ENCODE measurements at places on chromosomes 11 and 22.

DNA sequence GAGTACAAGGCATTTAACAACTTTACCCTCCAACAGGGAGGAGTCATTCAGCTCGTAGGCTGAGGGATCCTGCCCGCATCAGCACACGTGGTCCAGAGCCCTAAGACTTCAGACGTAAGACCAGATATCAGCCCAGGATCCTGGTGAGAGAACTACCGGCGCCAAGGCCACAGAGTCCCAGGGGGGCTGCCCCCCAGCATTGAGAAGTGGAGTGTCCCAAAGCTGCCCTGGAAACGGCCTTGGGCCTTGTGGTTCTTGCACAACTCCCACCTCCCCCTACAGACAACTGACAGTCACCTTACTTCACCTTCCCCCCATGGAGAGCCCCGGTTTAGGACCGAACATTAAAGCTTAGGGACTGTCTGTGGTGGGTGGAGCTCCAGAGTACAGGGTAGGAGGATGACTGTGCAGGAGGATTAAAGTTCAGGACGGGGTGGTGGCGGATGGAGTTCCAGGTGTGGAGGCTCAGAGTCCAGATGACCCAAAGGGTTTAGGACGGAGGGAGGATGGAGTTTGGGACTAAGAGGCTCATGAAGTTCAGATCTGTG is 1.0 kb downstream of the C11orf91 start:
- DNase-seq = no peak

- no peak for DNase-seq
Observed at GRCh38 chr22:46007848-46008261, 30.9 kb upstream of the WNT7B start.

DNA sequence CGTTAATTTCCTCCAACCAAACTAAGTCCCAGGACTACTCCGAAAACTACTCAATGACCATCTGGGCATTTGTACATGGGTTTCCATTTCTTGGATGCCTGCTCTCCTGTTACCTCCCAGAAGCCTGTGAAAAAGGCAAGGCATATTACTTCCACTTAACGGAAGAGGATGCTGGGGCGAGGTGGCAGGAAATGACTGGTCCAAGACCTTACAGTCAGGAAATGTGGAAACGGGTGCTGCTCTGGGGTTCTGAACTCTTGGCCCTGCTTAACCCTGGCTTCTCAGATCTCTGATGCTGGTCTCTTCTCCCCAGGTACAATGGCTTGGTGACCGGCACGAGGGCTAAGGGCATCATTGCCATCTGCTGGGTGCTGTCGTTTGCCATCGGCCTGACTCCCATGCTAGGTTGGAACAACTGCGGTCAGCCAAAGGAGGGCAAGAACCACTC is 12.9 kb downstream of the ADORA2A start:
- no peak for DNase-seq

DNA sequence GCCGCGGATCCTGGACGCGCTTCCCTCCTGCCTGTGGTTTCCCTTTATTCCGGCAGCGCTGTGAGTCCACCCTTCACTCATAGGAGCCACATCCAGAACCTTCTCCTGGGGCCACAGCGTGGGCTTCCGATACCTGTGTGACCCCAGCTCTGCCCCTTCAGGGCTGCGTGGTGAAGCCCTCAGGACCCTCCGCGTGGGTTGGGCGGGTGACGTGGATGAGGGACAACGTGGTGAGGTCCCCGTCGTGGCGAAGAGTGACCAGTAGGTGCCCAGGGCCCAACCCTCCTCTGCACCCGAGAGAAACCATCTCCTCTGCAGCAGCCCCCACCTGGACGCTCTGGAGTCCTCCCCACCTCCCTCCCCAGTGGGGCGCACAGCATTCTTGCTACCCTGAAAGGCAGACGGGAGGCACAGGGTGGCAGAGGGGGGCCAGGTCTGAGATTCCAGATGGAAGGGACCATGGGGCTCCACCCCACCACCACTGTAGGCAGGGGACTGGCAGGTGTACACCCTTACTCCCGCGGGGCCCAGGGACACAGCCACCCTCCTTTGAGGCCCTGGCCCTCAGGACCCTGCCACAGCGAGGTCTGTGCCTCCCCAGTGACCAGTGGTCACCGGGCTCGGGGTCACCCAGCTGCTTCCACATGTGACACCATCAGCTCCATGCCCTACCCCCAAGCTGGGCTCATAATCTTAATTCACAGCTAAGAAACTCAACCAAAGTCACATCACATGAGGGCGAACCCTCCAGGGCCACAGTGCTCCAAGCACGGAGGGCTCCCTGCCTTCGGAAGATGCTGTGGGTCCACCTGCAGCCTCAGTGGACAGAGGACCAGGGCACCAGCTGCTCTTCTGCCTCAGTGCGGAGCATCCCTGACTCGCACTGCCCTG is 3.4 kb upstream of the ZBED4 start:
- no peak for DNase-seq

GRCh38 chr11:3022300-3022967 is 30.3 kb upstream of the NAP1L4 start:
- DNase-seq = no peak
